ENCODE measurements at places on chromosomes 2 and 18.
A peak's percentile ranks its signal among the peaks of the same experiment; 100 is the strongest.

GRCh38 chr2:84958135-84959059 is 12.6 kb upstream of the KCMF1 start:
- peak; percentile 59 for DNase-seq

GRCh38 chr2:17327649-17328048 is 190.6 kb downstream of the RAD51AP2 start:
- DNase-seq: no peak

- peak; percentile 15 for DNase-seq
Measured at GRCh38 chr18:68735483-68736343, 20.8 kb upstream of the TMX3 start.

- no peak for DNase-seq
Measured at GRCh38 chr18:78713726-78714125, 265.9 kb upstream of the SALL3 start.

GRCh38 chr2:126776692-126777619 is 121.0 kb downstream of the GYPC start:
- no peak for DNase-seq

DNA sequence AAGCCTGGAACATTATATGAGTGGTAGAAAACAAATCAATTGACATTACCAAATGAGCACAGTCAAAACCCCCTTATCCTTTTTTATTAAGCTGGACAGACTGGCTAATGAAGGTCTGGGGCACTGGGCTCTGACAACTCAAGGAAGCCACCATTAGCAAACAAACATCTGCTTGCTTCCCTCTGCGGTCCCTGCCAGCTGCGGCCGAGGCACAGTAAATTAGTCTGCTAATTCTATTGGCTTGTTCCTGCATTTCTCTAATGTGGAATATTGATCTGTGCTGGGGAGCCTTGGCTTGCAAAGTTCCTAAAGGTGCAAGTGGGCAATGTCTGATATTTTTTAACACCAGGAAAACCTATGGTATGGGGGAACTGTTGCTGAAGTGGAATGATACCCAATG is 300.3 kb downstream of the MTX2 start:
- DNase-seq: no peak

DNA sequence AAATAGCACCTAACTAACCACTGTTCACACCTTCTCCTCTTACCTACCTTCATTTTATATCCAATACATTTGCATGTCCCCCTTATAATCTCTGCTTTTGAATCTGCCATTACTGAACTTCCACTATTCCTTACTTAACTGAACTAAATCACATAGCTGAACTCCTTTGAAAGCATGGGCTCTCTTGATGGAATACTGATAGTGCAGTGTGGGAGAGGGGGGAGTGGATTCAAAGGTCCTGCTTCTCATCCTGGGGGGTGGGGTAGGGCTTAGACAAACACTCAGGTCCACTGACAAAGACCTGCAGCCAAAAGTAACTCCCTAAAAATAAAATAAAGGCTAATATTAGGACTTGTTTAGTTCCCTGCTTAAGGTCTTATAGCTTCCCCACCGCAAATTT is 8.6 kb downstream of the MCEE start:
- no peak for DNase-seq

DNA sequence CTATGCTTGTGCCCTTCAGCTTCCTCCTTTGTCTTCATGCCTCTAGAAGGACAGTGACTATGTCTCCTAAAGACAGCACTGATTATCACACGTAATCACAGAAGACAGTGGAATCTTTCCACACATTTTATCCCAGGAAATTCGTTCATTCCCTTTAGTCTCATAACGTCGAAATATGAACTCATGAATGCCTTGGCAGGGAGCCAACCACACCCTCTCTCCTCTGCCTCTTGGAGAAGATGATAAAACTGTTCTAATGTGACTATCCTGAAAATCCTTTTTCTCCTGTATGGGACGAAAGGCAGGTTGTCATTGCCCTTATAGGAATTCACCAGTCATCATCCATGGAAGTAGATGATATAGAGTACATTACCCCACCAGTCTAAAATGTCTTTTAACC is 726.6 kb upstream of the FANCL start:
- no peak for DNase-seq

DNA sequence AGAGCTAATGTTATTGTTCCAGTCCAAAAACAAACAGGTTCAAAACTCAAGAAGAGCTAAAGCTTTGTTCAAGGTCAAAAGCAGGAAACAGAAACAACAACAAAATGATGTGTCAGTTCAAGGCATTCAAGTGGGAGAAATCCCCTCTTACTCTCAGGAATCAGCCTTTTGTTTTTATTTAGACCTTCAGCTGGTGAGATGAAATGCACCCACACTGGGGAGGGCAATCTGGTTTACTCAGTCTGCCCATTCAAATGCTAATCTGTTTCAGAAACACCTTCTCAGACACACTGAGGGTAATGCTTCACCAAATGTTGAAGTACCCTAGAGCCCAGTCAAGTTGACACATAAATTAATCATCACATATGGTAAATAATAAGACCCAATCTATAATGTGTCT is 150.6 kb downstream of the TMX3 start:
- DNase-seq: peak; percentile 18

DNA sequence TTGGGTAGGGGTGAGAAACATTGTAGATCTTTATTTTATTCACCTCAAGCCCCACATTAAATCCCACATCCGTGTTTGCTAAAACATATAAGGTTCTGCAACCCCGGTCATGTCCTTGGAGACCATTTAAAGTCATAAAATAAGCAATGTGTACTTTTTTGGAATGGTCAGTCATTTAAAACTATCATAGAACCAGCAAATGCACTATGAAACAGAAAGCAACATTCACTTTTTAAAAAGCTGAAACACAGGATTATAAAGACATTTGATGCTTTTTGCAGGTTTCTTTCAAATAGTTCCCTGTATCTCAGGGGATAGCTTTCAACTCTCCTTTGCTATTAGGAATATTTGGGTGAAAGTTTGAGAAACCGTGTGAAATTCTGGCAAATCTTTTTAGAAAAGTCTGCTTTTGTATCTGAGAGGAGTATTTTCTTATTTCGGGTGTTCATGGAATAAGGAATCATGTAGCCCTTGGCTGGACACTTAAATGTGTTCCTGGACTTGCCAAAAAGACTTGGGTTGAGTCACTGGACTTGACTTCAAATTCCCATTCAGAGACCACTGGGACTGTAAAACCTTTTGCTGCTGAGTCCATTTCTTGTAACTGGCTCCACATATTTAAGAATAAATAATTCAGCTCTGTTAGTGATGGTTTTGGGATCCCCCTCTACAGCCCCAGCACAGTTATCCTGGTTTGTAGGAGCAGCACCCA is 5.9 kb upstream of the CETN1 start:
- DNase-seq: no peak

DNA sequence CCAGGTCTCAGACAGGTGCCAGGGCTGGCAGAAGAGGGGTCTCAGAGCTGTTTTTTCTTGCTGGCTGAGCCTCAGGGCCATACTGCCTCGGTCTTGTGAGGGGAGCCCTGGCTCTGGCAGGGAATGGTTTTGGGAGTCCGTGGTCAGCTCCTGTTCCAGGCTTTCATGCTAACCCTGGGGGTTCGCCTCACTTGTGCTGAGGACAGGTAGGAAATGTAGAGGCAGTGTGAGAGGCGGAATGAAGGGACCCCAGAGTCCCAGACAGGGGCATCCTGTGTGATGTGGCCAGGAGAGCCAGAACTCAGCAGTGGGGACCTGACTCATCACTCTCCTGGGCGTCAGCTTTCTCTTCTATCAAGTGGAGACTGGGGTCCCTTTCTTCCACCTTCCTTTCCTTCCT is 5.7 kb upstream of the CELF4 start:
- no peak for DNase-seq

GRCh38 chr2:60535685-60536312 is 17.7 kb downstream of the BCL11A start:
- DNase-seq: no peak

- no peak for DNase-seq
Measured at GRCh38 chr2:159075727-159076126, 107.3 kb downstream of the TANC1 start.

DNA sequence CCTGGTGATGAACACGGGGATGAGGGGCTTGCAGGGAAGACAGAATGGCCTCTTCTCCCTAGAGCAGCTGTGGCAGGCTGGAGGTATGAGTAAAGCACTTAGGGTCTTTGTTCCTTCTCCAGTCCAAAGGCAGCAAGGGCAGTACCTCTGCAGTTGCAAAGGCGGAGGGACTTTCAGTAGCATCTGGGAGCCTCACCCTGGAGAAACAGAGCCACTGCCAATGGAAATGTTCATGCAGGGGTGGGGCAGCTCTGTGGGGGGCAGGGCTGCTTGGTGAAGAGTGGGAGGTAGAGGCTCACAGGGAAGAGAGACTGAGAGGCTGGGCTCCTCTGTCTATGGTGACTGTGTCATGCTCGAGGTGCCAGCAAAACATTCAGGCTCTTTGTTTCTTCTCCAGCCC is 344.1 kb upstream of the CHAC2 start:
- DNase-seq: no peak

DNA sequence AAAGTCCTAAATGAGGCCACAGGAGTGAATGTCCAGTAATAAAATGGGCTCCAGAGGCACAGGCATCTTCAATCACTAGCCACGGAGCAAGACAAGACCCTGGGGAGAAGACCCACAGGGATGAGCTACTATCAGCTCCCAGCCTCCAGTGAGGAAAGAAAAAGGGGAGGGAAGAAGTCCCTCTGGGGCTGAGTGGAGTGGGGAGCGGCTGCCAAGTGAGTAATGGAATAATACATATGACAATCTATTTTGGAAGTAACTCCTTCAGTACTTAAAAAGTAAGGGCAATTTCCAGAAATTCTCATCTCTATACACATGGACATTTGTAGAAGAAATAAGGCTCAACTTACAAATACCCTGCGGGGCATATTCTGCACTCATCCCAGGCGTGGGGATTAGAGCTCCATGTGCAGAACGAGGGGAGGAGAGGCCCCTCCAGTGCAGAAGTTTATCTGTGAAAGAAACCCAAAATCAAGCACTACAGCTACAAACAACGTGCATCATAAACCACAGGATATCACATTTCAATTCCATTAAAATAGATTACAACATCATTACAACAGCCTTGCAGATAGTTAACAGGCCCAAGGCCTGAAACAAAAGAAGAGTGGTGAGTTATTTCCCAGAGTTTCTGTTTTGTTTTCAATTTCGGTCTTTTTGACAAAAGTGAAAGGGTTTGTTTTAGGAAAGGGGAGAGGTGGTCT is 84.9 kb downstream of the BCL11A start:
- no peak for DNase-seq

- no peak for DNase-seq
Measured at GRCh38 chr2:72378753-72379348, 231.2 kb upstream of the CYP26B1 start.

GRCh38 chr18:10074728-10075127 is 160.9 kb downstream of the VAPA start:
- DNase-seq: no peak

DNA sequence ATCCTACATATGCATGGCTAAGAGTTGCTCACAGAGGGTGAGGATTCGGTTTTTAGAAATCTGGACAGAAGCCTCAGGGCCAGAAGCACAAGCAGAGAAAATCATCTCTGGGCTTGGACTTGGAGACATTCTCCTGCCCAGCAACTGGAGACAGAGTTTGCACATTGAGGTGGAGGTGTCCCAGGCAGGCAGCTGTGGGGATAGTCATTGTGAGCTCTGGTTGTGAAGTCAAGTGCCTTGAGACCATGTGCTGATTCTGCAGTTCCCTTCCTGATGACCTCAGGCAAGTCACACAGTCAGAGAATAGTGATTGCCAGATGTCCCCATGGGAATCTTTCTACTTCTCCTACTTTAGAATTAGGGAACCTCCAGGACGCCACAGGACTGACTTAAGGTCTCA is 108.4 kb upstream of the LDAH start:
- DNase-seq: no peak

DNA sequence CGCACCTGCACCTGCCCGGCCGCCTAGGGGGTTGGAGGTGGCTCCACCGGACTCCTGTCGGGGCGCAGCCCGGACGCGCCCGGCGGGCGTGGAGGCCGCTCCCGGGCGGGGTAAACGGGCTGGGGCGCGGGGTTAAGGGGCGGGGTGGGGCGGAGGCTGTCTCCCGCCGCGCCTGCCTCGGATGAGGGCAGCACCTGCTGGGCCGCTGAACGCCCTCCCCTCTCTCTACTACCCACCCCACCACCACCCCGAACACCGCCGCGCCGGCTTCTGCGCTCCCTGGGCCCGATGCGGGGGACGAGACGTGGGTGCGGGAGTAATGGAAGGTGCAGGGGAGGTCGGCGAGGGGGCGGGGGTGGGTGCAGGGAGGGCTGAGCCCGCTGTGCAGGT is 224.8 kb upstream of the ID2 start:
- DNase-seq: no peak

DNA sequence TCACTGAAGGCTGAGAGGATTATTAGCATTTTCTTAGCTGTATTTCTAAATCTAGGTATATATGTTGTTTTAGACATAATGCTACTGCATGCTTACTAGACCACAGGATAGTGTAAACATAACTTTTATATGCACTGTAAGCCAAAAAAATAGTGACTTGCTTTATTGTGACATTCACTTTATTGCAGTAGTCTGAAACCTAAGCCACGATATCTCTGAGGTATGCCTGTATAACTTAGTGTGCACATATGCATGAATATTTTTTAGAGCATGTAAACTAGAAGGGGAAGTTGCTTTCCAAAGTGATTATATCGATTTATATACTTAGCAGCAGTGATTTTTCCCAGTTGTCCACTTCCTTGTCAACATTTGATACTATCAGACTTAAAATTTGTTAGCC is 81.8 kb downstream of the SOS1 start:
- DNase-seq: no peak

DNA sequence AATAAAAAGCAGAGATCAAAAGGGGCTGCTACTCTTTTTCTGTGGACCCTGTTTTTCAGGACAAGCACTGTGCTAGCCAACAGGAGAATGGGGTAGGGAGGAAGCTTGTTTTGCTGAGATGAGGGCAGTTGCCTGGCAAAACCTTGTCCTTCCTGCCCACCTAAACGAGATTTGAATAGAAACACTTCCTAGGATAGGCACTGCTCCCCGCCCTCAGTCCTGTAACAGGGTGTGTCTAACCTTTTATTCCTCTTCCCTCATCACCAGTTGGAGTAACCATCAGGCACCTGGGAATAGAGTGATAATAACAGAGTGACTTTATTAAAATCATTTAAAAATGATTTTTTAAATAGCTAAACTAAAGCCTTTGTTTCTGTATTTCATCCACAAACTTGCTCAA is 368.8 kb downstream of the LNPK start:
- no peak for DNase-seq

DNA sequence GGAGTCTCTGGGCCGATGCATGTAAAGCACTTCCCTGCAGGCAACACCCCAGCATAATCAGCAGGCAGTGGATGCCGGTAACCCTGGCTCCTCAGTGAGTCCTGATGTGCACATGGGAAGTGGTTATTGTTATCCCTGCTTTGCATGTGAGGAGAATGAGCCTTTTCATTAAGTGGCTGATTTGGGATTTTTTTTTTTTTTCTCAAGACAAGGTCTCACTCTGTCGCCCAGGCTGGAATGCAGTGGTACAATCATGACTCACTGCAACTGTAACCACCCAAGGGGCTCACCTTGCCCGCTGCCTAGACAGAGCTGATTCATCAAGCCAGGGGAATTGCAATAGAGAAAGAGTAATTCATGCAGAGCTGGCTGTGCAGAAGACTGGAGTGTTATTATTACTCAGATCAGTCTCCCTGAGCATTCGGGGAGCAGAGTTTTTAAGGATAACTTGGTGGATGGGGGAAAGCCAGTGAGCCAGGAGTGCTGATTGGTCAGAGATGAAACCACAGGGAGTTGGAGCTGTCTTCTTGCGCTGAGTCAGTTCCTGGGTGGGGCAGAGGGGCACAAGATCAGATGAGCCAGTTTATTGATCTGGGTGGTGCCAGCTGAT is 95.4 kb downstream of the SOCS6 start:
- DNase-seq: no peak

GRCh38 chr18:63646936-63647335 is 2.9 kb upstream of the SERPINB4 start:
- DNase-seq: no peak

GRCh38 chr2:122098306-122098705 is 342.9 kb downstream of the TSN start:
- no peak for DNase-seq
